ENCODE measurements at places on chromosomes 1 and 21.

- no peak for DNase-seq
Measured at GRCh38 chr1:7589774-7590425, 181.2 kb upstream of the VAMP3 start.

DNA sequence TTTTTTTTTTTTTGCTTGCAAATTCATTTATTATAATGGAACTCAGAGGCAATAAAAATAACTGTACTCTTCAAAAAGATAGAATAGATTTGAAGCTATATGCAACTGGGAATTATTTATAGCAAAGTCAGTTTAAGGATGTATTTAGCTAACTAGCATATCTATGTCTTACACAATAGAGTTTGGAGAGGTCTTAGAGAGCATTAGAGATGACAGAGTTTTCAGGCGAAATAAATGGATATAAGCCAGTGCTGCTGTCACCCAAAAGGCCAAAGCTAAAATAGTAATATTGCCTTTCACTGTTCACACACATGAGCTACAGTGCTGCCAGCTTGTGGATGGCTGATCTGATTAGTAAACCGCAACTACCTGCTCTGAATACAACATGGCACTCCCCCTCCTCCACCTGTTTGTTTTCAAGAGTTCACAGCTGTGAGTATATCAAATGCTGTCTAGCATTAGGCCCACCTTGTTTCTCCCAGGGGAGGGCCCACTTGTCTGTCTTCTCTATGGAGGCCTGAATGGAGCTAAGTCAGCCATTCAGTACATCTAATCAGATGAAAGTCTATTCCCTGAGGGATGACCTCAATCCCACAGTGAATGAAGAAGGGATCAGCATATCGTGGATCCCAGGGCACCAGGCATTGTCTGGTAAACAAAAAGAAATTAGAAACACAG, 25.2 kb upstream of the SSX2IP start:
- DNase-seq: no peak

- DNase-seq: peak; percentile 85
Measured at GRCh38 chr1:212754680-212755079, 36.9 kb downstream of the NSL1 start.

- DNase-seq: peak; percentile 76
Measured at GRCh38 chr1:112803906-112804762, 89.0 kb upstream of the PPM1J start.

- no peak for DNase-seq
Measured at GRCh38 chr1:53071167-53071865, 9.3 kb downstream of the PODN start.

GRCh38 chr1:157700305-157700704, 264 bp downstream of the FCRL3 start:
- DNase-seq: no peak

- no peak for DNase-seq
Measured at GRCh38 chr1:226728448-226728847, 10.6 kb downstream of the ITPKB start.

GRCh38 chr1:41650028-41650880, 165.8 kb upstream of the EDN2 start:
- DNase-seq: no peak

GRCh38 chr1:223772771-223773160, 60.4 kb downstream of the CAPN2 start:
- DNase-seq: no peak

- DNase-seq: peak; percentile 35
Measured at GRCh38 chr1:15850471-15851001, 3.0 kb downstream of the SPEN start.
